ENCODE measurements at places on chromosomes 1 and 21.

DNA sequence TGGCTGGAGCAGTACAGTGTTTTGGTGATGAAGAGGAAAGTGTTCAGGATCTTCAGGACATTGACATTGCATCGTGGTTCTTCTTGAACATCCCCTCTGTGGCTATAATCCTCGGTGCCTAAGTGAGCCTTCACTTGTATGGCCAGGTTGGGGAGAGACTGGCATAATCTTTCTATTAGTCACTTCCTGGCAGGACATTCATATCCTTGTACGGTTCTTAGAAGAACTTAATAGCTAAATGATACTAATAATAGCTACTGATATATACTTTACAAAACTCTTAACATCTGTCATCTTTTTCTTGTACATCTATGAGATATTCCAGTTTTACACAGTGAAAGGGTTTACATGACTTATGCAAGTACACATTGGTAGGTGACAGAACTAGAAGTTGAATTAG, 35.8 kb downstream of the CELF3 start:
- no peak for DNase-seq

- DNase-seq = no peak
Observed at GRCh38 chr1:20199403-20199802, 13.1 kb upstream of the PLA2G2C start.

DNA sequence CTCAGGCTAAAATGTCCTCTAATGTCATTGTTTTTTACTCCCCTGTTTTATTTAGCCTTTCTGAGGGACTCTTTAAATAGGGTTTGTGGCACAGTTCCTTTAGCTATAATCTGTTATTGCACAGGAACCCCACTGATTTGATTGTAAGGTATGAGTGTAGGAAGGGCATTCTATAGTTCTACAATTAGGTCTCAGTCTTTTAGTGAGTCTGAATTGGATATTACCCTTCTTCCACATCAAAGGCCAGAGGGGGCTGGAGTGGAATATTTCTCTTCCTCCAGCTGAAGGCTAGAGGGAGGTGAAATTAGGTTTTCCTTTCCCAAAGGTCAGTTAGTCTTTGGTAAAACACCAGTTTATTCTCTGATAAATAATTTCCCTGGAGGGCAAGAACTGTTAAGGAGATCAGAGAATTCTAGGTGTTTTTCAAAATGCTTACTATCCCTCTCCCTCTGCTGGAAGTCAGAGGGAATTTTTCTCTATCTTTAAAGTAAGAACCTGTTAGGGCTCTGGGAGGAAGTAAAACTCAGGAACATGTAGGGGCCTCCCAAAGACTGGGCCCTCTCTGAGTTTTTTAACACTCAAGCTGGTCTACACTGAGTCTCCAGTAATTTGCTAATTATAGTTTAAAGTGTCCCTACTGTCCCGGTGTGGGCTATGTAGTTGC, 176.3 kb upstream of the ZNHIT6 start:
- no peak for DNase-seq

DNA sequence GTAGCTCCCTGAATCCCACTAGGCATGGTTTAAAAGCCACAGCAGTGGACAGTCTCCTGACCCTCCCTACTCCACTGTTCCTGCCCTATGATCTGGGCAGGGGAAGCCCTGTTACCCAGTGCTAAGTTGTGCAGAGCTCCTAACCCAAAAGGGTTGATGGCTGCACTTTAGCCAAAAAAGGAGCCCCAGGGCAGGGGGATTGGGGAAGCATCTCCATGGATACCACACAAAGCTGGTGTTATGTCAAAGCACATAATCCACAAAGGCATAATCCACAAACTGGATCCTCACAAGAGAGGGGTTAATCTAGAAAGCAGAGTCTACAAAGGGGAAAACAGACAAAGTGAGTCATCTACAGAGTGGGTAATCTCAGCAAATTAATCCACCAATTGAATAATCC, 5.7 kb downstream of the RSPO1 start:
- no peak for DNase-seq

GRCh38 chr1:42937141-42937696, 21.4 kb downstream of the SLC2A1 start:
- no peak for DNase-seq

DNA sequence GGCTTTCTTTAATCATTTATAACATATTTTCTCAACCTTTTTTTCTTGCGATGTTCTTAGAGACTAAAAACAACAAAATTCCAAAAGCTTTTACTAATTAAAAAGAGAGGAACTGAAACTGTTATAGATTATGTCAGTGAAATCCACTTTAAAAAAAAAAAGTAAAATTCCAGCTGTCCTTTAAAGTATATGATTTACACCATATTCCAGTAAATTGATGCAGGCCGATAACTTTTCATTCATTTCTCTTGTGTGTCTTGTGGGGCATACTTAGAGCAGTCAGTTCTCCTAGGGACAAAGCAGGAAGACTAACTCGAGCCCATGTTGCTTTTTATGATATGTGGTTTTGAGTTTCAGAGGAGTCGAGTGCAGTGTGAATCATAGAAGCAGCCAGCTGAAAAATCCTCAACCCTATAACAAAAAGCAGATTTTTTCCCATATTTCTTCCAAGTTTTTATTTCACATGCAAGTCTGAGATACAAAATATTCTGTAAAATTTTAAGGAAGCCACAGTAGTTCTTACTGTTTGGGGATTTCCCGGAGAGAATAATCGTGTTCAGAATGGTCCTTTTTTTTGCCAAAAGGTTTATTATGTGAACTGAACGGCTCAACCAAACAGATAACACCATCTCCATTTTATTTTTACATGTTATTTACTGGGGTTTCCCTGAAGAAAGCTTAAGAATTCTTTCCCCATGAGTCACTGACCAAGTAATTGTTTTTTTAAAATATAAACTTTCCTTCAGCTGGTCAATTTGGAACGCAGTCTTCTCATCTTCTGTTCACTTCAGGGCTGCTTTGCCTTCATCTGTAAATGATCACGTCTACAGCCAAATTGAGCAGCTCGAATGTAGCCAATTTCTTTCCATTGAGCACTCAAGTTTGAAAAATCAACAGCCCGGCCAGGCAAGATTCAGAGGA, 77.0 kb upstream of the C1orf105 start:
- DNase-seq = no peak

DNA sequence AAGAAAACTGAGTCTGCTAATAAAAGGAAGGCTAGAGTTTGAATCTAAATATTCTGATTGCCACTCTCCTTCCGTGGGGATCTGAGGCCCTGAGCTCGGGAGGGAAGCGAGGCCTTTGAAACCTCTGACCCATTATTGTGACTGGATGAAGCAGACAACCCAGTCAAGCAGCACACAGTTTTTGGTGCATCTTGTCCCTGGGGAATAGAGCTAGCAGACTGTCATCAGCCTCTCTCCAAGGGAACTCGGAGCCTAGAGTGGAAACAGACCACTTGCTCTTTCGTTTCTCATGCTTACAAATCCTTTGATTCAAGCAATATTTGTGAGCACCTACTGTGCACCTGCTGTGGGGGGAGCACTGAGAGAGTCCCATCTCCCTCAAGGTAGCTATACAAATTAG, 133.2 kb upstream of the KLHDC7A start:
- DNase-seq = no peak

DNA sequence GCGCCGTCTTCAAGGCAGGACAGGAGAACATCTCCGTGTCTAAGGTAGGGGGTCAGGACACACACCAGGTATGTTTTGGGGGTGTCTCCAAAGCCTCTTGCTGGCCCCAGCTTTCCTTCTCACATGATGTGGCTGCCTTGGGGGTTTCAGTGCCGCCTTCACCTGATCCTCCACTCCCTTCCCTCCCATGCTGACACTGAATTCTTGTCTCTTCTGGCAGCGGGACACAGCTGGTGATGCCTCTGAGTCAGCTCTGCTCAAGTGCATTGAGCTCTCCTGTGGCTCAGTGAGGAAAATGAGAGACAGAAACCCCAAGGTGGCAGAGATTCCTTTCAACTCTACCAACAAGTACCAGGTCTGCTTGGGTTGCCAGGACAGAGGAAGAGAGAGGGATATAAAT, 13.5 kb downstream of the ATP1A2 start:
- DNase-seq = no peak

GRCh38 chr1:110829955-110830553, 42.9 kb upstream of the CD53 start:
- no peak for DNase-seq

GRCh38 chr1:164733070-164733469, 174.1 kb downstream of the PBX1 start:
- DNase-seq = no peak

DNA sequence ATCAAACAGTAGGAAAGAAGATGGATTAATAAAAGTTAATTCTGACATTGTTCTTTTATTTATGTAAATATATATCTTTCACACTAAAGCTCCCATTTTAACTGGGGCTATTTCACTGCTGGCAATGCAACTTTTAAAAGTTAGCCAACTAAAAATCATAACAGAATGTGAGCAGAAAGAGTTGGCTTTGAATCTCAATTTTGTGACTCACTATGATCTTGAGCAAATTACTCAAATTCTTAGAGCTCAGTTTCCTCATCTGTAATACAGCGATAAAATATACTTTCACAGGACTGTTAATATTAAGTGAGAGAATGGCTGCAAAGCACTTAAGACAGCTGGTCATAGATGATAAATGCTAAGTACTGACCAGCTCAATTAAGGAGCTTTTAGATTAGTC, 10.8 kb downstream of the EFCAB14 start:
- DNase-seq = no peak

DNA sequence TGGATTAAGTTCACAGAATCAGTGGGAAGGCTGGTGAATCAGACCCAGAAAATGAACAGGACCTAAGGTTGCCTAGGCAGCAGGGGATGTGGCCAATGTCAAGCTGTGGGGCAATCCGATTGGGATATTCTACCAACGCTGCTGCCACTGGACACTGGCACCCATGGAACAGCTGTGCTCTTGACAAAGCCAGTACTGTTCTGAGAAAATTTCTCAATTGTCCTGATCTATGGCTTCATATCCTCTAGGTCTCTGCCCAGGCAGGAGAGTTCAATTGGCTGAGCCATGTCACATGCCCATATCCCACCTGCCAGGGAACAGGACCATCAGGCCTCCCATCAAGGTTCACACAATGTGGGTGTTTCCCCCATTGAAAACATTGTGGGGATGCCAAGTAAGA, 6.2 kb downstream of the TACSTD2 start:
- DNase-seq = no peak

GRCh38 chr1:110280804-110281203, 58.4 kb upstream of the RBM15 start:
- DNase-seq = no peak

DNA sequence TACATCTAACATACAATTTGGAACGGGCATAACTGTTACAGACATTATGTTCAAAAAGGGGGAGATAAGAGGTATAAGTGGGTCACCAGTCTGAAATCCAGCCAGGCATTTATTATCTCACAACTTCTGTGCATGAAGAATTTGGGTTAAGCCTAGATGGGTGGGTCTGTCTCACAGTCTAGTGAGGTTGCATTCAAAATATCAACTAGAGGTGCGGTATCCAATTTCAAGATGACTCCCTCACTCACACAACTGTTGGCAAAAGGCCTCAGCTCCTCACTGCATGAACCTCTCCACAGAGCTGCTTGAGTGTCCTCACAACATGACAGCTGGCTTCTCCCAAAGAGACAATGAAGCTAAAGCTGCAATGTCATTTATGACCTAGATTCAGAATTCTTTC, 4.7 kb downstream of the AUNIP start:
- no peak for DNase-seq

DNA sequence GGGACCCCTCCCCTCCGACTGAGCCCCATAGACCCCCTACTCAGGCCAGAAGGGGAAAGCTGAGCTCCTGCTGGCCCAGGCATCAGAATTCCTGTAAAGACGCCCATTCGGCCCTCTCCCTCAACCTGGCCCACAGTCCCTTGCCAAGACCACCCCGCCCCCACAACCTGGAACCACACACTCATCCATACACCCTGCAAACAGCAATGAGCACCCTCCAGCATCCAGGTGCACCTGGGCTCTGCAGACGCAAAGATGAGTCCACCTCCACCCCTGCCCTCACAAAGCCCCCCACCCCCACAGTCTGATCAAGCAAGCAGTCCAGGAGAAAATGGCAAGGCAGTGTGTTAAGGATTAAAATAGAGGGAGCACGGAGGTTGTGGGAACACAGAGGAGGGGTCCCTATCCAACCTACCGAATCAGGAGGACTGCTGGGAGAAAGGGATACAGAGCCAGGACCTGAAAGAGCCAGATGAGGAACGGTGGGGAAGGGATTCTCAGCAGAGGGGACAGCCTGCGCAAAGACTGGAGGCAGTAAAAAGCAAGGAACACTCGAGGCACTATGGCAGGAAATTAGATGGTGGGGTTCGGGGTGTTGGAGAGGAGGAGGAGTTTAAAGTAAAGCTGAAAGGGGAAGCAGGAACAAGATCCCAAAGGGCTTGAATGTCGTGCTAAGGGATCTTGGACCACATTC, 67.3 kb upstream of the LAPTM5 start:
- no peak for DNase-seq

DNA sequence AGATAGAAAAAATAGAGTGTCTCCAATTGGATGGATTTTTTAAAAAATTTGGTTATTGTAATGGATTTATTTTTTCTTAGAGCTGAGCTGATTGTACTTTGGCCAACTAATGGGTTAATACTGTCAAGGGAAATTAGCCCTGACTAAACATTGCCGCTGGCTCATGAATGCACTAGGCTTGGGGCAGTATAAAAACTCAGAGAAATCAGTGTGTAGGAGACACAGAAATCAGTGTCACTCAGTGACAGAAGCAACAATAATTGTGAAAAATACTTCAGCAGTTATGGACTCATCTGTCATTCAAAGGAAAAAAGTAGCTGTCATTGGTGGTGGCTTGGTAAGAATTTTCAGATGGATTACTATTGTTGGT, at the start of gene KMO:
Gene KMO, plus strand, starts transcription at position 217 of the 370 bp plus-strand sequence. Its CDS starts 67 bp downstream, at position 284.
- DNase-seq = no peak

GRCh38 chr1:22767852-22768251, 57.2 kb downstream of the EPHB2 start:
- DNase-seq = no peak

- no peak for DNase-seq
Observed at GRCh38 chr1:111801071-111801850, 45.6 kb downstream of the DDX20 start.

DNA sequence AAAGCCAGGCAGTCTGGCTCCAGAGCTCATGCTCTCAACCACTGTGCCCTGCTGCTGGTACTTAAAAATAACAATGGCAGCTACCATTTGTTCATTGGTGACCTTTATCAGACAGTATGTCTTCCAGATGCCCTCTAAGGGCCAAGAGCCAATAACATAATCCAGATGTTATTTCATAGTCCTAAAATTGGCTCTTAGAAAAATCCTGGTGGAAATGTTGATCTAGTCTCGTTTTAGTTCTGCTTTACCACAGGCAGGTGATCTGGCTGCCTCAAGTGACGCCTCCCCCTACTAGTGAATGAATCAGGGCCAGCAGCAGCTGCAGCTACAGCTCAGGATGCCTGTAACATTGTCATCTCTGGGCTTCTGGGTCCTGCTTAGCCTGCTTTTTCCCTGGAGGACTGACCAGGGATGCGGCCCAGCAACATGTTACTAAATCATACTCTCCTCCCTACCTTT, 12.6 kb upstream of the HMGN2 start:
- DNase-seq = no peak
